Keratinocyte (primary cell): ENCODE measurements at places on chromosomes 4 and X. TPM values are rescaled to one million over a fixed set of nuclear protein-coding genes. Genes with fewer than 3 reads are reported as not detected.

- no peak for DNase-seq
These were observed 250.0 kb upstream of the SLC7A11 start for GRCh38 chr4:138492176-138492575.

GRCh38 chr4:84706286-84706685, 123.4 kb downstream of the CDS1 start:
- DNase-seq = no peak

The CITED1 gene
- 0.25 to 0.30 TPM in 2 of 3 replicates, not detected in the other for polyA plus RNA-seq

DNA sequence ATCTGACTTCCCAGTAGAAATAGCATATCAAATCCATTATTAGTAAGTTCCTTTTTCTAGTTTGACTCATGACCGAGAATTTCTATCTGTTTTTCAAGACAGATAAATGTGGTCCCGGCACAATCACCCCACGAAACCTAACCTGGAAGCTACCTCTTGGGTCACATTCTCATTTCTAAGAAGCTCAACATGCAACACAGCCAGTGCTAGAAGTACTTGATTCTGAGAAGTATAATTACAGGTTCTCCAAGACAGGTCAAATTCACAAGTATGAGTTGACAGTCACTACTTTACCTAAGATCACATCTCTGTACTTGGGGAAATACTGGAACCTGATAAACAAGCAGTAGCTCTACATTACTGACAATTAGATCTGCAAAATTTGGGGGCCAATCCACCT, 54.0 kb upstream of the PLAC1 start:
- no peak for DNase-seq

DNA sequence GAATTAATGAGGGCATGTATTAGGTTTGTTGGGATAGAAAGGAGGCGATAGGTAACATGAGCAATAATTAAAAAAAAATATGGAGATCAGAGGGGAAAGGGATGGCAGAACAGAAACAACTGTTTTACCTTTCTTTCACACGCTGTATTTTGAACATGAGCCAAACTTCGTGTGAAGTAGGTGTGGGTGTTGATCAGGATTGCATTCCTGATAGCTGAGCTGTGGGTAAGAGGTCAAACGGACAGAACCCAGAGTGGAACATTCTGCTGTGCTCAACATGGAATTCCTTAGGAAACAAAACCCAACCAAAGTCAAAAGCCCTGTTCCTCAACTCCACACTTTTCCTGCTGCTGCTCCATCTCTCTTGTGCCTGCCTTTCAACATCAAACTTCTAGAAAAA, 162.5 kb upstream of the CASK start:
- no peak for DNase-seq

GRCh38 chr4:174739576-174739975, 89.5 kb downstream of the GLRA3 start:
- no peak for DNase-seq

The STAP1 gene
- not detected in 3 replicates for polyA plus RNA-seq

The CSN2 gene
- polyA plus RNA-seq = not detected in 3 replicates

The CCKAR gene
- not detected in 3 replicates for polyA plus RNA-seq
